ENCODE measurements at places on chromosomes 12 and 14.

- DNase-seq: no peak
These were observed 161.8 kb downstream of the ANO4 start for GRCh38 chr12:100956311-100956852.

GRCh38 chr12:108173892-108174291, 44.8 kb downstream of the WSCD2 start:
- DNase-seq: no peak

DNA sequence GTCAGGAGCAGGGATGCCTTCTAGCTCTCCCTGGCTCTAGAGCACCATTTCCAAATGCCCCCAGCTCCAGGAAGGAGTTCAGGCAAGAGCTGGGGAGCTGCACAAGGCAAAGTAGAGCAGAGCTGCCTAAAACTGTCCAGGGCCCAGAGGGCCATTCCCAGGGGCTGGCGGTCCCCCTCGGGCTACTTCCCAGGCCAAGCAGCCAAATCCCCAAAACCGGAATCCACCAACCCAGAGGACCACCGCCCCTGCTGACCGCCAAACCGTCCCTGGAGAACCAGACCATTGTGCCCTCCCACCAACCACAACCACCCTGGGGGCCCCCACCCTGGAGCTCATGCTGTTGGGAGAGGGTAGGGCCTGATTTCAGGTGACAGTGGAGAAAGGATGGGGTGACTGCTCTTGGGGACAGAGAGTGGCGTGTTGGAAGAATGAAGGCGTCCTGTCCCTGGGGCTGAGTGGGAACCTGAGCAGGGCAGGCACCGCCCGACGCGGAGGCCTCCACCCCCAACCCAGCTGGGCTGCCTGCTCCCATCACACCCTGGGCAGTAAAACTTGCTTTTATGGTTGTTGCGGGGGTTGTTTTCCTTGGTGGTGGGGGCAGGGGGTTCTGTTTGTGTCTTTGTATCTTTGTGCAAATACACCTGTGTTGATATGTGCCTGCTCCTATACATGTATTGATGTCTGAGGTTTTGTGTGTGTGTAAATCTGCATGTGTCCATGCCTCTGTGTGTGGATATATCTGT, 24.0 kb upstream of the KRT78 start:
- no peak for DNase-seq

DNA sequence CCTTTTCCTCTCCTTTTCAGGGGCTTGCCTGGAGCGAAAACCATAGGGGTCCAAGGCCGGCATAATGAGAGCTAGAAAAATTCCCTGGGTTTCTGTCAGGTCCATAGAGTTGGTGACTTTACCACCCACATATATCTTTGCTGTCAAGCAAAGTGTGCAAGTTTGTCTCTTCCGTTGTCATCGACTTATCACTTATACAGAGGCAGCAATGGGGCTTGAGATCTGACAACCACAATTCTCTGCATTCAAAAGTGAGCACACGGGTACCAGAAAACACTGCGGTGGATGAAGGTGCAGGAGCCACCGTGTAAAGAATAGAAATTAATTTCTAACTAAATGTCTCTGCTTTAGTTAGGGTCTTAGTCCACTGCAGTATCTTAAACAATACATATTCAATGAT, 162.3 kb downstream of the DAD1 start:
- no peak for DNase-seq

- DNase-seq: no peak
These were observed 436.9 kb downstream of the RGS6 start for GRCh38 chr14:72369106-72369505.

GRCh38 chr12:57236925-57237595, 7.5 kb downstream of the SHMT2 start:
- DNase-seq: peak; percentile 14

GRCh38 chr12:105214670-105215375, 21.2 kb downstream of the APPL2 start:
- DNase-seq: no peak

- no peak for DNase-seq
These were observed 233.5 kb downstream of the SLC2A13 start for GRCh38 chr12:39872425-39872824.

GRCh38 chr12:105538880-105539279, 208.4 kb downstream of the C12orf75 start:
- DNase-seq: no peak

DNA sequence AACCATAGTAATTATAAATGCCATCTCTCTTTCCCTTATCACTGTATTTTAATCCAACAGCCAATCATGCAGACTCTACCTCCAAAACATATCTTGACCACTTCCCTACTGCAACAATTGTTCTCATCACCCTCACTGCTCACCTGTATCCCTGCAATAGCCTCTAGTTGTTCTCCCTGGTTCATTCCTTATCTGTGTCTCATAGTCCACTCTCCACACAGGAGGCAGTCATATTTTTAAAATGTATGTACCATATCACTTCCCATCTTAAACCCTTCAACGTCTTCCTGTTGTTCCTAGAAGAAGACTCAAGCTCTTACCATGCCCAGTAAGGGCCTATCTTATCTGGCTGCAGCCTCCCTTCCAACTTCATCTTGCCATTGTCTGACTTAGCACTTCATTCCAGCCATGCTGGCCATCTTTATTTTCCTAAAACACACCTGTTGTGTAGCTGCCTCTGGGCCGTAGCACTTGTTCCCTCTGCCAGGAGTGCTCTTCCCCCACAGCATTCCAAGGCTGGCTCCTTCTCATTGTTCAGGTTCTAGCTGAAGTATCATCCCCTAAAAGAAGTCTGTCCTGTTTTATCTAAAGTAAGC, 27.8 kb upstream of the BHLHE41 start:
- no peak for DNase-seq

DNA sequence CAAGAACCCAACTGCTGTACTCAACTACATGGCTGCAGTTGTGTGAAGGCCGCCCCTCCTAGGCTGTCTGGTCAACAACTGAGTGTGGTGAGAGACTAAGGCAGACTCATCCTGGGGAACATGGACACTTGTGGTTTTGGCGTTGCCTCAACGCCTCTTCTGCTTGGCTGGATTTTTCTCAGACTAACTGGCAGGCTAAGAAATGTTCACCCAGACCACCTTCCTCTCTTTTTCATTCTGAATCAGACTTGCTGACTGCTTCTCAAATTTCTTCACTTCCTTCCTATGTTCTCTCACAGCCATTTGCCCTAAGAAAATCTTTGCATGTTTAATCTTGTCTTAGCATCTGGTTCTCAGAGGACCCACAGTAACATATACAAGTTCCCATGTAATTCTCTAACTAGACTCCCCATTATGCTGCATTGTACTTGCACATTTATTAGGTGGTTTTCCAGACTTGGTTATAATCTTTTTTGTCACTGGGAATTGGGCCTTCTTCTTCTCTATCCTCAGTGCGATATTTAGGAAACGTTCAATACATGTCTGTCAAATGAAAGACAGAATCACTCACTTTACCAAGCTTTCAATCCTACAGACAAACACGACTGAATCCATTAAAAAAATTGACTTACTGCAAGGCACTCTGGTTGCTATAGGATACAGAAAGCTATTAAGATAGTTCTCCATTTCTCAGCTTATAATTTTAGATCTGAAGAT, 327.6 kb downstream of the CCER1 start:
- no peak for DNase-seq

- DNase-seq: no peak
These were observed 76.3 kb upstream of the TBX3 start for GRCh38 chr12:114760151-114760877.

- DNase-seq: no peak
These were observed 433.8 kb downstream of the ADAMTS20 start for GRCh38 chr12:43118234-43118633.

DNA sequence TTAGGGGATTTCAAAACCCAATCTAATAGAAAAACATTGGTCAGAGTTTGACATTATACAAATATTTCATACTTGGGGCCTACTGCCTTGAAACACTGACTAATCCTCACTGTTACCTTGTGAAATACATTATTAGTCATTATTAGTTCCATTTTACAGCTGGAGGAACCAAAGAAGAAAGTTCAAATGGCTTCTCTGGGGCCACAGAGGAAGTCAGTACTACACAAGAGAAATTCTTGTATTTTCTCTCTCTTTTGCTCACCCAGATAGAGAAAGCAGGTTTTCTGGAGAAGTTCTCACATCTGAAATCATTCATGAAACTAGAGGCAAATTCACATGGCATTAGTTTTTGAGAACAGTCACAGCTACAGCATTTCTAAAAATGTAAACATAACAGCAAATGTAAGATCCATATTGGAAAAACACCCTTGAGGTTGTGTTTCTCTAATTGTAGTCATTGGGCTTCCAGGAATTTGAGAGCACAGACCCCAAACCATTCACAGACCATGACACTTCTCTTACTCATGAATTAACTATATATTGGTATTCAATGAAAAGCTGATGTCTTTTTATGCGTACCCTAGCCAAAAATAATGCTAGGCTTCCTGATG, 83.0 kb downstream of the LLPH start:
- no peak for DNase-seq

GRCh38 chr12:15356951-15357364, 34.6 kb downstream of the PTPRO start:
- no peak for DNase-seq

- DNase-seq: no peak
These were observed 43.6 kb downstream of the SYNE3 start for GRCh38 chr14:95472819-95473251.

DNA sequence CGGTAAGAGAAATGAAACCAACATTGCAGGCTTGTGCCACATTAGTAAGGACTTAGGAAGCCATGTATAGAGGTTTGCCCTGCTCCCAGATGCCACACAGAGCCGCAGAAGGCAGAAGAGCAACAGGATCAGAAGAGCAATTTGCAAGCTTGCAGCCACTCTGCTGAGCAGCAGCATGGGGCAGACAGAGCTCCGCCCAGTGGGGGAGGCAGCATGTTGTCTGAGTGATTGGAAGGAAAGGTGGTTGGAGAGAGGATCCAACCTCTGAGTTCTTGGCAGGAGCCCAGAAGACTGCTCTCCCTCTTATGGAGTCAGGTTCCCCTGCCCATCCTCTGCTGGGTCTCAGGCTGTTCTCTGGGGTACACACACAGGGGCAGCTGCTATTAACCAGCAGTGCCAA, 2.3 kb upstream of the KRT6A start:
- DNase-seq: no peak

- DNase-seq: no peak
These were observed 40.7 kb downstream of the STK38L start for GRCh38 chr12:27284751-27285150.

- DNase-seq: no peak
These were observed 4.9 kb downstream of the RFLNA start for GRCh38 chr12:124299628-124300388.

DNA sequence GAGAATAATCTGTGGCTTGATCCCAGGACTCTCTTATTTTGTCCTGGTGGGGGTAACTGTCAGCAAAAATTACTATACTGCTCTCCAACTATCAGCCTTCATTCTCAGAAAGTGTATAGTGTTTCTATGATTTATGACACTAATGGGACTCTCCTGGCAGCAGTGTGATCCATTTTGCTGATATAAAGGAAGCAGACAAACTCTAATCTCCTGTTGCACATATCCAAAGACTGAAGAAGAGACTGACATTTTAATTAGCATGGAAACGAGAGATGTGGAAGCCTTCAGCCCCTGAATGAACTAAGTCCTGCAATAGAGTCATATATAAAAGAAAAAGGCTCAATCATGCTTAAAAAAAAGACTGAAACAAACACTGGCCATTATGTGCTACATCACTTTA, 127.8 kb upstream of the SSTR1 start:
- no peak for DNase-seq

- DNase-seq: no peak
These were observed 5.2 kb downstream of the FOXA1 start for GRCh38 chr14:37589715-37590427.

DNA sequence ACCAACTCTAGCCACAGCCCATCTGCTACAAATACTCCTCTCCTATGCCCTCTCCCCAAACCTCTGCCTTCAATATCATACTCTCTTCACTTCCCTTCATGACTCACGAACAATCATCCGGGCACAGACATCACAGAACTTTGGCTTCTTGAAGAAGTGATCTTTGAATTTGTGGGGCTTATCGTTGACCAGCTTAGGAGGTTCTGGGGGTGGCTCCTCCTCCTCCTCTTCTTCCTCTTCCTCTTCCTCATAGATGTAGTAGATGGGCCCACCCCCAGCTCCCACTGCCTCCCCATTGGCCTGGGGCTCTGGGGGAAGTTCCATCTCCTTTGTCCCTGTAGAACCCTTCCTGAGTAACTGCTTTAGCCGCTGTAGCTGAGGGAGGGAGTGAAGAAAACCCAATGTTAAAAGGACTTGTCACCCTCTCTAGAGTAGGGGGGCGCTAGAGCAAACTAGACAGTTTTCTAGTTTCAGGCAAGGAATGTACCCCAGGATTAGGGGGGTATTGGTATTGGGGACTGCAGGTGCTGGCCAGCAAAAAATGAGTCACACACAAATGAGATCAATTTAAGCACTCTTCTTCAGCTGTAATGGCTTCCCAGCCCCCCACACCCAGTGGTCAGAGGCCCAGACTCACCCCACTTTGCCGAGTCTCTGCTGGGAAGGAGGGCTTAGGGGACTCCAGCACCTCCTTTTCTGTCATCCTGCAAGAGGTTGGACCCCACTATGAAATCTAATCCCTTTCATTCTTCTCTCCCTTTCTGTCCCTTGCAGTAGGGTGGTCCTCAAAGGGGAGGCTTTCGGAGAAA, 1.8 kb downstream of the STAC3 start:
- no peak for DNase-seq

- no peak for DNase-seq
These were observed 1.8 kb downstream of the IGF1 start for GRCh38 chr12:102478405-102479098.

DNA sequence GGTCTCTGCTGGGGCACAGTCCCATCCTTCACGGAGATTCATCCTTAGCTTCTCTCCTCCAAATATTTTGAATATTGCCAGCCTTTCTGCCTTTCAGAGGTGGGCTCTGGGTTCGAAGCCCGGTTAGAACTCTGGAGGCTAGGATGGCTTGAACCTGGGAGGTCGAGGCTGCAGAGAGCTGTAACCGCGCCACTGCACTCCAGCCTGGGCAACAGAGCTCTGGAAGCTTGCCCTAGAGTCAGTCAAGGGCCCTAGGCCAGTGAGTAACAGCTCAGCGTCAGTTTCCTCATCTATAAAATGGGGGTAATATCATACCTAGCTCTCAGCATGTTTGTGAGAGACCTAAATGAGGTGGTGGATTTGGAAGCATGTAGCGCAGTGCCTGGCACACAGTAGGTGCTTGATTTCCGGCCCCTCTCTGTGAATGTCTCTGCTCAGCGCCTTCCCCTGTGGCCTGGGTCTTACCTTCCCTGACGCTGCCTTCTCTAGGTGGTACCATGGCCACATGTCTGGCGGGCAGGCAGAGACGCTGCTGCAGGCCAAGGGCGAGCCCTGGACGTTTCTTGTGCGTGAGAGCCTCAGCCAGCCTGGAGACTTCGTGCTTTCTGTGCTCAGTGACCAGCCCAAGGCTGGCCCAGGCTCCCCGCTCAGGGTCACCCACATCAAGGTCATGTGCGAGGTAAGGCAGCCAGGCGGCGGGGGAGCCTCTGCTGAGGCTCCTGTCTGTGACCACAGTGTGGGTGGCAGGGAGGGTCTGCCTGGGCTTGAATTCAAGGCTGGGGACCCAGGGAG, 3.4 kb downstream of the PTPN6 start:
- peak; percentile 17 for DNase-seq

DNA sequence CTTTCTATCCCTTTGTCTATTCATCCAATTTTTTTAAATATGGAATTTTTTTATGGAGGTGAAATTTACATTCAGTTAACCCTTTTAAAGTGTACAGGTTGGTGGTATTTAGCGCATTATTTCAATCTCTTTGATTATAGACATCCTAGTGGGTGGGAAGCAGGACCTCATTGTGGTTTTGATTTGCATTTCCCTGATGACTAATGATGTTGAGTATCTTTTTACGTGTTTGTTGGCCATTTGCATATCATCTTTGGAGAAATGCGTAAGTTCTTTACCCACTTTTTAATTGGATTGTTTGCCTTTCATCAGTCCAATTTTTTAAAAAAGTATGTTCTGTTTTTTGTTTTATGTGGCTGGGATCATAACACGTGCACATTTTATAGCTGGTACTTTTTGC, 20.8 kb downstream of the PAPLN start:
- no peak for DNase-seq
